ENCODE measurements at places on chromosomes 5 and 9. TPM values are rescaled to one million over a fixed set of nuclear protein-coding genes. Genes with fewer than 3 reads are reported as not detected.

PCDHA9 gene
- total RNA-seq: not detected

PRELID2 gene
- total RNA-seq: 5.9 TPM

NDST1 gene
- 89.3 TPM for total RNA-seq

IL9 gene
- total RNA-seq: not detected

RAPGEF1 gene
- total RNA-seq: 112 TPM

HAVCR2 gene
- total RNA-seq: 18.8 TPM

STKLD1 gene
- total RNA-seq: 0.82 TPM

FRMD3 gene
- 1.0 TPM for total RNA-seq

NPR3 gene
- 33.9 TPM for total RNA-seq

GRM6 gene
- not detected for total RNA-seq

CRB2 gene
- 0.09 TPM for total RNA-seq

Measured in left lung (tissue), 14 donors.